ENCODE measurements at places on chromosomes 5 and 9.

GRCh38 chr9:27179245-27179865, 70.3 kb downstream of the TEK start:
- no peak for DNase-seq

- DNase-seq, result no peak
These were observed 80.3 kb upstream of the PHYKPL start for GRCh38 chr5:178312880-178313282.

DNA sequence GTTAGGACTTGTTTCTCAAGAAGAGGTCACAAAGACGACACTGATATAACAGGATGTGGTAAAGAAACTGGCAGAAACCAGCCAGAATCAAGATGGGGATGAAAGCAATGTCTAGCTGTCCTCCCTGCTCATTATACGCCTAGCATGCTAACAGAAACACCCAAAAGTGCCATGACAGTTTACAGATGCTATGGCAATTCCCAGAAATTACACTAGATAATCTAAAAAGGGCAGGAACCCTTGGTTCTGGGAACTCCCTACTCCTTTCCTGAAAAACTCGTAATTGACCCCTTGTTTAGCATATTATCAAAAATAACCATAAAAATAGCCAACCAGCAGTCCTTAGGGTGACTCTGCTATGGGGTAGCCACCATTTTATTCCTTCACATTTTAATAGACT, 10.9 kb upstream of the MRPS30 start:
- no peak for DNase-seq

- DNase-seq, result no peak
These were observed 207.2 kb downstream of the GADD45G start for GRCh38 chr9:89811886-89812450.

- DNase-seq, result no peak
These were observed 89.6 kb downstream of the CSNK1G3 start for GRCh38 chr5:123601610-123602009.

DNA sequence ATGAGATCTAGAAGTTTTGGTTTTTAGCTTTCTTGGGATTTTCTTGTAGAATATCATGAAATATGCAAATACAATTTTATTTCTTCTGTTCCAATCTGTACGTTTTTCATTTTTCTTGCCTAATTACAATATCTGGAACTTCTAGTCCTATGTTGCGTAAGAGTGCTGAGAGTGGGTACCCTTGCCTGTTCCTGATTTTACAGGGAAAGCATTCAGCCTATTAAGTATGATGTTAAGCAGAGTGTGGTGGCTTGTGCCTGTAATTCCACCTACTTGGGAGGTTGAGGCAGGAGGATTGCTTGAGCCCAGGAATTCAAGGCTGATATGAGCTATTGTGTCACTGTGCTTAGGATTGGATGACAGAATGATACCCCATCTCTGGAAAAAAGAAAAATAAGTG, 210.2 kb upstream of the ITGA1 start:
- no peak for DNase-seq
